ENCODE measurements at places on chromosomes 6 and 20.

- DNase-seq, result no peak
These were observed 136.7 kb upstream of the CST7 start for GRCh38 chr20:24812373-24812772.

DNA sequence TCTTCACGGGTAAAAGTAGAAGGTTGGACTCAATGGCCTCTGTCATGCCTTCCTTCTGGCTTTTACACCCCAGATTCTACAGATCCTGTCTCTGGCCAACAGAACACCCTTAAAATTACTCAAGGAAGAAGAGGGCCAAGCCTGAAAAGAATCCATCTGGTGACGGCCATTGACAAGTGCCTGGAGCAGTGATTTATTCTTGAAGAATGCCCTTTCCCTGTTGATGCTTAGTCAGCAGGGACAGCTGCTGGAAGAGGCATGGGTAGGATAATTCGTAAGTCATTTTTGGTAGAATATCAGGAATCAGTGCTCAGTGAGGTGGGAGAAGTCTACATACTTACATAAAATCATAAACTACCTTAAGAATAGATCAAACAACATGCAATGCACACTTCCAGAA lies 397.9 kb downstream of the SAMD5 start:
- DNase-seq, result no peak

DNA sequence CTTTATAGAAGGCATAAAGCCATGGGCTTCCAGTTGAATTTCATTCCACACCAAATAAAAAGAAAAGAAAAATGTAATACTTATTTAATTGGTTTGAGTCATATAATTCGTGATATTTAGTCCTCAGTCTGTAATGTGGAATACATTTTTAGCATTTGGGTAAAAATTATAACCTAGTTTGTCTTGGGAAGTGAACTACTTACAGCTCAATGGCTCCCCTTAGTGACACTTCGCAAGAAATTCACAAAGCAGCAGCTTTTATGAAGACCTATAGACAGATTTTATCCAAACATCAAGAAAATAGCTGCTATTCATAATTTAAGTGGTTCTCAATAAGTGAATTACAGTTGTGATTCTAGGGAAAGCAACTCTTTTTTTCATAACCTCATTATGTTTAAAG lies 72.1 kb downstream of the RSPO3 start:
- no peak for DNase-seq

- no peak for DNase-seq
These were observed 68.3 kb downstream of the PDE10A start for GRCh38 chr6:165594584-165595333.

GRCh38 chr6:6920987-6921313 lies 186.8 kb upstream of the RREB1 start:
- DNase-seq, result no peak

GRCh38 chr6:136889271-136890193 lies 32.6 kb upstream of the SLC35D3 start:
- DNase-seq, result no peak

DNA sequence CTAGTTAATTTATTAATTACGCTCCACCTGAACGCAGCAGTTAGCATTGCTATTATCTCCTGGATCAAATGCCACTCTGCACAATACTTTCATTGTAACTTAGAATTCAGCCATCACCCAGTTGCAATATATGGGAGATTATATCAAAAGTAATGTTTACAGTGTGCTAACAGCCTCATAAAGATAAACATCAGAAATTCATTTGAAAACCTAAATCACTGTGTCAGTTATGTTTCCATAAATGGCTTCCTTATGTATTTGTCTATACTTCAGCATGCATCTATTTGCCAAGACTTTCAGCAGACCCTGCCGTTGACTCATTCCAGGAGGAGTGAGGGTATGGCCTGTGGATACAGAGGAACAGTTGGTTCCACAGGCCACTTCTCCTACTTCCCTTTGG lies 300.1 kb downstream of the TFAP2B start:
- DNase-seq, result no peak

DNA sequence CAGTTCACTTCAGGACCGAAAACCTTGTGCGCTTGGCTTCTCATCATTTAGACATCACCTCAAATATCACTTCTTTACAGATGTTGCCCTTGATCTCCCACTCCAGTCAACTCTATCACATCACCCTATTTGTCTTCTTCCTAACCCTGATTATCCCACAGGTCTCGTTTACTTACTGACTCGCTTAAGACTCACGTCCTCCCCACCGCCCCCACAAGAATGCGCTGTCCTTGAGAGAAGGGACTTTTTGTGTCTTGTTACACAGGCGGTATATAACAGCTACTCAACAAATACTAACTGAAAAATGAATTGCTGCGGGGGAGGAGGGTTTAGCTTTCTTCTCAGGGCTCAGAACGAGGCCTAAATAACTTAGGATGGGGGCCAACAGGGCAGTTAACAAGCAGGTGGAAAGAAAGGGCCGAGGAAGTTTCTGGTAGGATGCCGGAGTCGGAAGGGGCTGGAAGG lies 527 bp downstream of the TOMM34 start:
- DNase-seq, result peak; percentile 47

DNA sequence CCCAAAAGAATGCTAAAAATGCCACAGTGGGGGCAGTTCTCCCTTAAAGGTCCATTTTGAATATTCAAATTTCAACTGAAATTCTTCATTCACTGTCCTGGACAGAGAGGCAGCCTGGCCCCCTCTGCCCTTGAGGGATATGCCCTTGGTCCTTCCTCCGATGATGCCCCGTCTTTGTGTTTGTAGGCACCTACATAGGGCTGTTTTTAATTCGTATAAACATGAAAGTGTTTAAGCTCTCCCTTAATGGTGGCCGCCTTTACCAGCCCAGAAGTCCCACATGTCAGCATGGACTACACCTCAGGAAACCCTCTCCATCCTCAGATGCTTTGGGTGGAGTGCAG lies 70.2 kb downstream of the SSR1 start:
- no peak for DNase-seq

DNA sequence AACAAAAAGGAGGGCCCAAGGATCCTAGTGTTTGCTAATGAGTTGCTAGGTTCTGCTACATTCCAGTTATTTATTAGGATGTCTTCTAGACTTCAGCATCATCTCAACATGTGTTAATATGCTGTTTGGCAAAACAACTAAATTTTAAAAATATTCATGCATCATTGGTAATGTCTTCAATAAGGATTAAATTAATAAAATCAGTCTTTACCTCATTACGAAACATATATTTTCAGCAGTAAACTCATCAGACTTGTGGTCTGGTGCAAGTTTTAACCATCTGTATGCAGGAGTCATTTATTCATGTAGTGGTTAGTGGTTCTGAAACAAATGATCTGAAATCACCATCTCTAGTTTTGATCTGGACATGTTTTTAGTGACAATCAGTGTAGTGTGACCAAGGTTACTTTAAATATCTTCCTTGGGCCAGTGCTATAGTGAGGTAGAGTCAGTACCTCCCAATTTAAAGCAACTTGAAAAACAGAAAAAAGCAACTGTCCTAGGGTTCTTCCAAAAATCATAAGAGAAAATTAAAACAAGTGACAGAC lies 85.0 kb upstream of the KCNK16 start:
- DNase-seq, result no peak
